ENCODE measurements at places on chromosomes 6 and 20.

DNA sequence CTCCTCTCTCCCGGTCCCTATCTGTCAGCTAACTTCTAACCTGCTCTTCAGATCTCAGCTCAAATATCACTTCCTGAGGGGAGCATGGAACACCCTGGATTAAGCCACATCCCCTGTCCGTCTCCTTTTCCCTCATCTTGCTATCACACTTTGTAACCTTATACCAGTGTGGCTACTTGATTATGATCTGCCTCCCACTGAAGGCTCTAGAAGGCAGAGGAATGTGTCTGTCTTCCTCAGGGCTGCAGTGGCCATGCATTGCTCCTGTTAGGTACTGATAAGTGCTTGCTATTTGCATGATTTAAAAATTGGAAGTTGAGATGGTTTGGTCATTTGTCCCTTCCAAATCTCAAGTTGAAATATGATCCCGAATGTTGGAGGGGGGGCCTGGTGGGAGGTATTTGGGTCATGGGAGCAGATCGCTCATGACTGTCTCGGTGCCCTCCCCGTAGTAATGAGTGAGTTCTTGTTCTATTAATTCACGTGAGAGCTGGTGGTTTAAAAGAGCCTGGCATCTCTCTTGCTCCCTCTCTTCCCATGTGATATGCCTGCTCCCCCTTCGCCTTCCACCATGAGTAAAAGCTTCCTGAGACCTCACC lies 71.4 kb downstream of the PLCB4 start:
- DNase-seq = no peak

GRCh38 chr6:68108233-68108835 lies 526.7 kb upstream of the ADGRB3 start:
- no peak for DNase-seq

DNA sequence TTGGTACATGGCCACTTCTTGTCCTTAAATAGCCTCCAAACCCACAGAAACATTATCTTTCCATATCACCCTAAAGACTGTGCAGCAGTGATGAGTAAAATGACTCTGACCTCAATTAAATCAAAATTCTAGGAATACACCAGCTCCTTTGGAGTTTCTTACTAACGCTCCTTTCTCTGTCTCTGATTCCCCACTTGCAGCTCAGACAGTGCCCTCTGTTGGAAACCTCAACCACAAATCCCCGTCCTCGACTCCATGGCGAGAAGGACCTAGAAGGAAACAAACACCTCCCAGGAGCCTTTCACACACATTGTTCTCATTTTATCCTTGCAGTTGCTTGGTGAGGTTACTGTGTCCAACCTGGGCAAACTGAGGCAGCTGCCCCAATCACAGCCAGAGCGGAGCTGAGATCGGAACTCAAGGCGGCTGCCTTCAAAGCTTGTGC lies 17.7 kb upstream of the PARD6B start:
- no peak for DNase-seq

DNA sequence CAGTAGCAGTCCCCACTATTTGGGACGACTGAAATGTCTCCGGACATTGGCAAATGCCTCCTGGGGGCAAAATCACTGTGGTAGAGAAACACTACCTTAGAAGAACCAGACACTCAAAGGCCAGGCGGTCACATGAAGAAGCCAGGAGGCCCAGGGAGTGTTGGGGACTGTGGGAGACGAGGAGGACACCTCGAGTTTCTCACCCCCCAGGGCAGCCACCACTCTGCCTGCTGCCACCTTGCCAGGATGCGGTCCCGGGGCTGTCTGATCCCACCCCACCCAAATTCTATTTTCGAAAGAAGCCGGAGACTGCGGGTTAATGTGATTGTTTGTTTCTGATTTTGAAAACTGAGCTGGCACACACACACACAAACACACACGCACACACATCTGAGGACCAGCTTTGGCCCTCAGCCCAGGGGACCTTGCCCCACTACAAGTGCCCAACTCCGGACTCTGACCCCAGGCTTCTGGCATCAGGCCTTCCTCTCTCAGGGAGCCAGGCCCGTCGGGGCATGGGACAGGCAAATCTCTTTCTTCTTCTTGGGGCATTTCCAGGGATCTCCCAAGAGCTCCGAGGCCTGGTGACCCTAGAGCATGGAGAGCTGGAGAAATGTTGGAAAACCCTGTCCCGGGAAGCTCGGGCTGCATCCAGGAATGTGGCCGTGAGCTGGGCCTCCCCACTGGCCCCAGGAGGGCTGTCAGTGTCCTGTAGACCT lies 187.5 kb upstream of the PMEPA1 start:
- no peak for DNase-seq

DNA sequence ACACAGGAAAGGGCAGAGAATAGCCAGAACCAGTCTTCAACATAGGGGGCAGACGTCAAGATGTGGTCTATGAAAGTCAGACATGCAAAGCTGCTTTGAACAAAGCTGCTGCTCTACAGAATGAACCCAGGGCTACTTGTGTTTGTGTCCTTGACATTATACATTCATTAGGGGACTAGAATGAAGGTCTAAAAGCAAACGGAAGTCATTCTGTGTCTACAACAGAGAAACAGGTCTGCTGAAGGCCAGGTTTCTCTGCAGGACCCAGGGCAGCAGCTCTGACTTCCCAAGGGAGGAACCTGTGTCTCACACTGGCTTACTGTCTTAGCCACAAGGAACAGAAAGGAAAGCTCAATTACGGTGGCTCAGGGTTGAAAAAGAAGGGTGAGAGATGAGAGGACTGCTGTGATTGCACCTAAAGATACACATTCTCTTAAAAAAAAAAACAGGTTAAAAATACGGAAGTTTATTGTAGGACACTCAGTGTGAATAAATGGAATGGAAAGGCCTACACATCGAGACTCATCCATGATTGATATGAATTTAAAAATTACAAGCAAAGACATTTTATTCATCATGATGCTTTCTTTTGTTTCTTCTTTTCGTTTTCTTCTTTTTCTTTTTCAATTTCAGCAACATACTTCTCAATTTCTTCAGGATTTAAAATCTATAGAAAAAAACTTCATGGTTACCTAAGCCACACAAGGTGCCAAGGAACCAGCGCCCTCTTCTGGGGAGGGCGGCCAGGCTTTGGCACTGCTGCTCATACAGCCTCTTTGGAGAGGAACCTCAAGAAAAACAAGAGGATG lies 6.7 kb downstream of the PSMA7 start:
- DNase-seq = no peak

DNA sequence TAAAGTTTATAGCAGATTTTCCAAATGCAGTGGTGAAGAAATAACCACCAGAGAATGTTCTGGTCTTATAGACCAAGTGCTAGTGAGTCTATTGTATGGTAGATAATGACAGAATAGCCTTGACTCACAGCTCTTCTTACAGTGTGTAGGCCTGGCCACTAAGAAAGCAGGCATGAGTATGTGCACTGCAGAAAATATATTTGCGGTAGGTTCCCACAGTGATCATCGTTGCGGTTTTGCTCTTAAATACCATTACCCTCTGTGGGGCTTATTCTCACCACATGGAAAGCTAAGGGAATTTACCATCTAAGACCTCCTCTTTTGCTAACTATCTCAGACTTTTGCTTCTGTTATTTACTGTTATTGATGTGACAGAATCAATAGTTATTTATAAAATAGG lies 212.3 kb upstream of the SYNDIG1 start:
- DNase-seq = no peak

GRCh38 chr6:134063966-134064445 lies 11.6 kb upstream of the SLC2A12 start:
- DNase-seq = peak; percentile 10

DNA sequence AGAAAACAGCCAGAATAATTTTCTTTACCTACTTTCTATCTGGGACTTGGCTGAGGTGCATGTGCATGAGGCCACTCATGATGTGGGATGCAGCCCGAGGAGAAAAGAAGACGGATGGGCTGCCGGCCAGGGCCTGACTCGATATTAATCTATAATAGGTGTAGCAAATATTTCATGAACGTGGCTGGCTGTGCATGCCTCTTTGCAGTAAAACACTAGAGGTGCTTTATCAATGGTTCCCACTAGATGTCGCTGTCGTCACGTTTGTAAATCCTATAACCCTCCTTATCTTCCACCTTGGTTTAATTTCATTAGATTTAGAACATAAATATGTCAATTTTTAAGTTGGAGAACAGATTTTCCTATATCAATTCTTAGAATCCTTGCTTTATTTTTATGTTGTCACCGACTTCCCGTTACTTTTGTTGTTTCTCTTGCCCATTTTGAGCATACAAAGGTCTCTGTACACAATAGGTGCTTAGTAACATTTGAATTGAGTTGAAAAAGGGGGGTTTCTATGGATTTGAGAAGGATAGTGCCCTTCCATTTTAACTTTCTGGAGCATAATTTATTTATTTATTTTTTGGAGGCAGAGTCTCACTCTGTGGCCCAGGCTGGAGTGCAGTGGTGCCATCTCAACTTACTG lies 19.6 kb upstream of the FERMT1 start:
- peak; percentile 36 for DNase-seq

DNA sequence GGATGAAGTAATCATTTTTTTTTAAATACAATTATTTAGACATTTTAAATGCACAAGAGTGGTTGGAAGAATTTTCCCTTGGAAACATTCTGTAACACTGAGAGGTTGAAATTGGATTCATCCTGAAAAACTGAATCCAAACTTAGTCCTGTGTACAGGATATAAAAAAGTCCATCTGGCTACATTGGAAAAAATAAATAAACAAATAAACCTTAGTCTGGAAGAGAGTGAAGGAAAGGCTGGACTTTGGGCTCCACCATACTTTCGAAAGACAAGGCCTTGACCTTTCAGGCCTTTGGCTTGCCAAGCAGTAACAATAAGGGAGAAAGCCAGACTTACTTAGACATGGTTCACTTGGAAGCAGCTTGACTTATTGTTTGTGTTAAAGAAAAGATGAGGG lies 664.3 kb downstream of the TENT5A start:
- DNase-seq = no peak

- DNase-seq = no peak
Measured at GRCh38 chr6:129565366-129565765, 144.6 kb downstream of the ARHGAP18 start.

DNA sequence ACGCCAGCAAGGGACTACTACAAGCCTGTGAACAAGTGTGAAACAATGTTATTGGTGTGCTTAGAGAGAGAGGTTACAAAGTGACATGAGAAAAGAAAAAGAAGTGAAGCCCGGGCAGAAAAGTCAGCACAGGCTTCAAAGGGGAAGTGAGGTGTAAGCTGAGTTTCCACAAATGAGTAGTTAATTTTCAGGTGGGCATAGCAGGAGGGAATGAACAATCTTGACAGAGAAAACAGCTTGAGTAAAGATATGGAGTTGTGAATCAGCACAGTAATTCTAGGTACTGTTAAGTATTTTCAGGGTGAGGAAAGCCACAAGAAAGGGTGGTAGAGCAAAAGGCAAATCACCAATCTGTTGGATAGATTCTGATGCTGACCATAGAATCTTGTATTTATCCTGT lies 4.3 kb downstream of the KCNQ5 start:
- DNase-seq = no peak

DNA sequence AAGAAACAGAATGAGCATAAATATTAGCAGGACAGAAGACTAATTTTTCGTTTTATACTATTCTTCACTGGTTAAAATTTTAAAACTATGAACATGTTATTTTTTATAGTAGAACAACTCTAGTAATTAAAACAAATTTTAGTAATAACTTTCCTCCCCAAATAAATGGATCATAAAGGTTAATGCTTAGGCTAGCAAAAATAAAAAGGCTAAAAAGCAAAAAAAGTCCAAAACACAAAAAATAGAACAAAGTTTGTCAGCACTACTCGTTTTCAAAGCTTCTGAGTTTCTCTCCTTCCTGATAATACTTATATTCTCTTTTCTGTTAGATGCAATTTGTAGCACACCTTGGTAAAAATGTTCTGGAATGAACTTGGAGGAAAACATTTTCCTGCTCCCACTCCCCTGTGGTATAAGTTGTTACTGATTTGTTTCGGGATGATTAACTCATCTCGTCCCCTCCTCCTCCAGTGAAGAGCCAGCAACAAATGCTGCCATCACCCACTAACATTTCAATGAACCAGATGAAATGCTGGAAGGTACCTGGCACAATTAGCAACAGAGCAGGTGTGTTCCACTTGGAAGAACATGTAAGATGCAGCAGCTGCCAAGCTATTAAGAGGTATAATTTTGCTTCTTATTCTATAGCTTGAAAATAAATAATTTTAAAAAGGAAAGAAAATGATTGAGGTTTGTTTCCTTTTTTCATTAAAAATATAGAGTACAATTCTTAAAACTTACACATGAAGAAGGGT lies 130.5 kb downstream of the MYB start:
- no peak for DNase-seq

DNA sequence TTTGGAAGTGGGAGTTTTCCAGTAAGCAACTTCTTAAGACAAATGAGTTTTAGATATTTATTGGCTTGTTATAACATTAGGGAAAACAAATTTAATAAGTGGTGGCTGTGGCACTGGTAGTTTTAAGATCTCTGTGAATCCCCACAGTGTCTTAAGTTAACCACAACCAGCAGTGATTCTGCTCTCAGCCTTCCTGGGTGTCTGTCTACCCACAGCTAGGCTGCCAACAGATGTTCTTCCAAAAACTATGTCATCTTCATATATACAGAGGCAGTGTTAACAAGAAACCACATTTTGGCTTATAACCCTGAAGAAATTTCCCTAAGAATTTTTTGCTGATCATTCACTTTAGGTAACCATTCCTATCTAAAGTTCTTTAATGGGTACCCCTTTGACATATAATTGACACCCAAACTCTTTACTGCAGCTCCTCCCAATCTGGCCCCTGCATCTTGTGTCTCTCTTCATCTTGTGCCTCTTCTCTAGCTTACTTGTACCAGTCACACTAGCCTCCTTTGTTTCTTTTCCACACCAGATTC lies 52.7 kb downstream of the TOP1 start:
- DNase-seq = no peak

DNA sequence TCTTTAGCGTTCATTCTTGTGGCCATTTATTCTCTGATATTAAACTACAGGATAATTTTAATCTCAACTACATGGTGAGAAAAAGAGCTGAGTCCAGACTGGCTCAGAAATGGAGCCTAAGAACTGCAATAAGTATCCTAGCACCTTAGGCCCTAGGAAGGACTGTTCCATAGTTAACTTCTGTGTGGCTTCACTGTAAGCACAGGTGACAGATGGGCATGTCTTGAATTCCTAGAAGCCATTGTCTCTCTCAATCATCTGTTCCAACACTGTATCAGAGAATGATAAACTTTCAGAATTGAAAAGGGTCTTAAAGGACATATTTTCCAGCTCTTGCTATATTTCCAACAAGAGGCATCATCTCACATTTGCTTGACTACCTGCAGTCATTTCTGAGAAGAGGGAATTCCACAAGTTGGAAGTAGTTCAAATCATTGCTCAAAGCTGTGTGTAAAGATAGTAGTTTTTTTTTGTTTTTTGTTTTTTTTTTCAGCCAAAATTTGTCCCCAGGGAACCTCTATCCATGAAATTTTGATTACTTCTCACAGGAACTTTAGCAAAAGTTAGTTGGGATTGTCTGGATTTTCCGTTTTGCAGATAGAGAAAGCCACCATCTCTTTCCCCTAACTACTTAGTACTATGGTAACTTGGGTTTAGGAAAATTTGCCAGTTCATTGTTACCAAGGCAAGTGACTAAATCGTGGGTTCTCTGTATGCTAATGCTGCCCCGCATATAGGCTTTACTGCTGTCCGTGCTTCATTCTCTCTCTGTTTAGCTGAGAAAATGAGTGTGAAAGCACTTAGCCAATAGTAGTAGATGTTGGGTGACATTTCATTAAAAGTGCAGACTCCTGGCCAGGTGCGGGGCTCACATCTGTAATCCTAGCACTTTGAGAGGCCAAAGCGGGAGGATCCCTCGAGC lies 47.2 kb downstream of the KCNS1 start:
- DNase-seq = no peak
